ENCODE measurements at places on chromosomes 13 and 19. TPM values are rescaled to one million over a fixed set of nuclear protein-coding genes. Genes with fewer than 3 reads are reported as not detected.

ZNF835 gene
- not detected for total RNA-seq

CUL4A gene
- total RNA-seq, result 71.3 TPM

WDR62 gene
- total RNA-seq, result 2.4 TPM

ADM5 gene
- total RNA-seq, result 1.6 TPM

- H3K4me1 ChIP-seq, result peaks cover 9% of the 10 kb centered on the region
- no peaks in the 10 kb centered on the region for H3K36me3 ChIP-seq
- peak; percentile 47 for DNase-seq
- H3K27me3 ChIP-seq, result no peaks in the 10 kb centered on the region
These were observed at the start of gene NBEA for GRCh38 chr13:34941835-34942731. Gene NBEA (plus strand): TSS chr13:34942270. CDS start chr13:34942821, 551 bp downstream.

DNA sequence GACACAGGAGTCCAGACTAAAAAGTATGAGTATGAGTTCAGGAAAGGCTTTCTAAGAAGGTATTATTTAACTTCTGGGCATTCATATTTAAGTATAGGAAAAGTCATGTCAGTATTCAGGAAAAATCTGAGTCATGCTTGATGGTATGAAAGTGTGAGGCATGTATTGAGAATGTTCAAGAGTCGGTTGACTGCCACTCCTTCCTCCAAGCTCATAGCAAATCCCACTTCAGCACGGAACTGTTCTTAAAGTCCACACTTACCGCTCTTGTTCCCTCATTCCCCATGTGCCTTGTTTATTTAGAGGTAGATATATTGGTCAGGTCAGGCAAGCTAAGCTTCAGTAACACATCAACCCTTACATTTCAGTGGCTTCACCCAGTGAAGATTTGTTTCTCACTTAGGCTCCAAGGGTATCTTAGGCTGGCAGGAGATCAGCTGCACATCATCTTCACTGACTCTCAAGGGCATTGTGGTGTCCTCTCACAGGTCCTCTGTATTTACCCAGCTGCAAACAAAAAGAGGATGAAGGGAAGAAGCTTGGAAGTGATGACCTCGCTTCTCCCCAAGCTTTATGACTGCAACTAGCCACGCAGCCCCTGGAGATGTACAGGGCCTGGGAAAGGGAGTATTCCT lies 1189.2 kb downstream of the EFNB2 start:
- DNase-seq, result peak; percentile 92
- H3K4me1 ChIP-seq, result peaks cover 22% of the 10 kb centered on the region
- H3K4me3 ChIP-seq, result no peak overlapping the region
- no peaks in the 10 kb centered on the region for H3K27me3 ChIP-seq
- H3K36me3 ChIP-seq, result no peaks in the 10 kb centered on the region
- peak overlapping the region; percentile 85 for H3K27ac ChIP-seq

DNA sequence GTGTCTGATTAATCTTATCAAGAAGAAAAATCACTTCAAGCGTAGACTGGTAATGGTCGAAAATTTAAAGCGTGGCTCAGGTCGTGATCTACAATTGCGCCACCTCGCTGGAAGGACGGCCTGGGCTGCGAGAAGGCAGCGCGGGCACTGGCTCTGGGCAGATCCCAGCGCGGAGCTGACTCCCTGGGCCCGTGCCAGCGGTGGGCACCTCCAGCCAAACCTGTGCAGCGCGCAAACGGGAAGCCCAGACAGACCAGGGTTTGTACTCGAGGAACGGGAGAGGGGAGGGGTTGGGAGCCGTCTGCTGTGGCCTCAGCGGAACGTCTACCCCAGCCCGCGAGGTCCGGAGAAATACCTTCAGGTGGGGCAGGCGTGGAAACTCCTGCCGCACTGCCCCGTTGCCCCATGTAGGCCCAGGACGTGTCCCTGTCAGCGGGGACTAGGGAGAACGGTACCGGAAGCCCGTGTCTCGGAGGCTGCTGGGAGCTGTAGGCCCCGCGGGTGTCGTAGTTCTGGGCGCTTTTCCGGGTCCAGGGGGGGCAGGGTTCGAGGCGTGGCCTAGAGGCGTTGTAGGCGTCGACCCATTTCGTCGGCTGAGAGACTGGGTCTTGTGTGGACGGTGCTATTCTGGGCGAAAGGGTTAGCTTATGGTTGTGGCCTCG lies 21.1 kb downstream of the ZNF274 start:
- DNase-seq, result no peak
- H3K27ac ChIP-seq, result no peak overlapping the region
- no peaks in the 10 kb centered on the region for H3K4me1 ChIP-seq
- peaks cover 28% of the 10 kb centered on the region for H3K36me3 ChIP-seq
- H3K4me3 ChIP-seq, result no peak overlapping the region
- H3K27me3 ChIP-seq, result no peaks in the 10 kb centered on the region

DNA sequence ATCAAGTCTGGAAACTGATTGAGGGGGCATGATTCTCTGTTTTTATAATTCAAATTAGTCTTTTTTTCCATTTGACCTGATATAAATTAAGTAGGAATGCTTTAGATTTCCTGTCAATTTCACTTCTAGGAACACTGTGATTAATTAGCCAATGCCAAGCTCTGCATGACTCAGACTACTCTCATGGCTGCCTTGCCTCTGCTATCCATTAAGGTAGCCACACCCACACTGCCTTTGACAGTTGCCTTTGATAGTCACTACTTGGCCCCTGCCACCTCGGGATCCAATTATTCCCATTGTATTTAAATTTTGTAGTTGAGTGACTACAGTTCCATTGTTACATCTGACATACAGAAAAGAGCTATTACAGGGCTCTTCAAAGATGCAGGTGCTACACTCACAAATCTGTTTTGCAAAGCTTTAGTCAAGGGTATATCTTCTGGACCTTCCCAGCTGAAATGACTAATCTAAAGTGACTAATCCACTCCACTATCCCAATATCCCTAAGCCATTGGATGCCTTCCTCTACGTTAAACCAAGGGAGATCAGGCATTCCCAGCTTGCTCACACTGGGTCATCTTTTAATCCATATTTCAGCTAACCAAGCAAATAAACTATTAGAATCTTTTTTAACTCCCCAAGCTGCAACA lies 1193.1 kb upstream of the MIR17HG start:
- H3K4me3 ChIP-seq, result no peak overlapping the region
- peak; percentile 16 for DNase-seq
- no peaks in the 10 kb centered on the region for H3K27me3 ChIP-seq

GRCh38 chr13:79745081-79745480 lies 264.1 kb downstream of the NDFIP2 start:
- no peaks in the 10 kb centered on the region for H3K27me3 ChIP-seq
- DNase-seq, result no peak
- H3K4me1 ChIP-seq, result peaks cover 7% of the 10 kb centered on the region
- no peak overlapping the region for H3K27ac ChIP-seq

- no peak overlapping the region for H3K27ac ChIP-seq
- no peak overlapping the region for H3K4me3 ChIP-seq
- no peaks in the 10 kb centered on the region for H3K27me3 ChIP-seq
These were observed 300.4 kb downstream of the DLEU7 start for GRCh38 chr13:50543141-50543540.

- H3K27me3 ChIP-seq, result no peaks in the 10 kb centered on the region
- DNase-seq, result no peak
- H3K4me3 ChIP-seq, result no peak overlapping the region
- no peaks in the 10 kb centered on the region for H3K4me1 ChIP-seq
- H3K36me3 ChIP-seq, result no peaks in the 10 kb centered on the region
- no peak overlapping the region for H3K27ac ChIP-seq
These were observed 1.5 kb upstream of the MYO1F start for GRCh38 chr19:8578642-8579265.

DNA sequence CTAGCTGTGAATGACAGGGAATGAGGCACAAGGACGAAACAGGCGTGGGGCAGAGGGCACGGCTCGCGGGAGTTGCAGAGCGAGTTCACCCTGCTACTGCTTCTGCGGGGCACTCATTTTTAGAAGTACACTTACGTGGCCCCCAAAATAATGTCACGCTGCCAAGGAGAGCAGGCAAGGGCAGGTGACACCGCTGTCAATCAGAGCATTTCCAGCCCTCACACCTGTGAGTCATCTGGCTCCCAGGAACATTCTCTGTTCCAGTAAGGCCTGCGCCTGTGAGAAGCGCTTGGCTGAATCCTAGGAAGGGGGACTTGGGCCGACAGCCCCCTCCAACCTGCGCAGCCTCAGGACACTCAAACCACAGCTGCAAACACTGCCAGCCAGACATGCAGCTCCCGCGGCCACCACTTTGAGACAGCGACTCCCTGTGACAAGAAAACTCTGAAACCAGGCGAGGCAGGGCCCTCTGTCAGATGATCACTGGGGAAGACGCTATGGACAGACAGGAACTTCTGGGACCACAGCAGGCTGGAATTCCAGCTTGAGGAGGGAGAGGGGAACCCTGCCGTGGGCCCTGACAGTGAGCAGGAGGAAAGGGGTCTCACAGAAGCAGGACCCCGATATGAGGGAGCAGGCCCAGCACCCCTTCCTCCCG lies 12.7 kb downstream of the DOT1L start:
- no peaks in the 10 kb centered on the region for H3K36me3 ChIP-seq
- peaks cover 15% of the 10 kb centered on the region for H3K4me1 ChIP-seq
- H3K4me3 ChIP-seq, result no peak overlapping the region
- H3K27ac ChIP-seq, result no peak overlapping the region
- H3K27me3 ChIP-seq, result no peaks in the 10 kb centered on the region
- no peak for DNase-seq

GRCh38 chr13:52832313-52832712 lies 16.1 kb downstream of the PCDH8 start:
- no peak overlapping the region for H3K27ac ChIP-seq
- no peak for DNase-seq
- no peak overlapping the region for H3K4me3 ChIP-seq
- H3K4me1 ChIP-seq, result no peaks in the 10 kb centered on the region
- H3K27me3 ChIP-seq, result no peaks in the 10 kb centered on the region

DNA sequence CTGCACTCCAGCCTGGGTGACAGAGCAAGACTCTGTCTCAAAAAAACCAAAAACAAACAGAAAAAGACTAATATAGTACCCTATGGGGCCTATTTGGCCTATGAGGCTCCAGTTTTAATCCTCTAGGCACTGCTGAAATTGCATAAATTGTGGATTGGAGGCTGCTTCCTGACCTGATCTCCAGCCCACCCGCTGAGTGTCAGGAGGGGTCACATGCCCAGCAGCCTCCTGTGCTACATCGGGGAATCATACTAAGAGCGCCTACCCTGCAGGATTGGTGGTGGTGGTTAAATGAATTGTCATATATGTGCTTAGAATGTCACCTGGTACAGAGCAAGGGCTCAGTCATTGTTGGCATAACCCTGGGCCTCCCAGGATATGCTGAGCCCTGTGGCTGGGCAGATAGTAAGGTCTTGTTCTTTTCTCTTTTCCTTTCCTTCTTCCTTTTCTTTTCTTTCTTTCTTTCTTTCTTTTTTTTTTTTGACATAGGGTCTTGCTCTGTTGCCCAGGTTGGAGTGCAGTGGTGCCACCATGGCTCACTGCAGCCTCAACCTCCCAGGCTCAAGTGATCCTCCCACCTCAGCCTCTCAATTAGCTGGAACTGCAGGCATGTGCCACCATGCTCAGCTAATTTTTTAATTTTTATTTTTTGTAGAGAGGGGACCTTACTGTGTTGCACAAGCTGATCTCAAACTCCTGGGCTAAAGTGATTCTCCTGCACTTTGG lies 31.3 kb downstream of the LTBP4 start:
- peaks cover 16% of the 10 kb centered on the region for H3K4me1 ChIP-seq
- H3K27ac ChIP-seq, result peak overlapping the region; percentile 45
- H3K4me3 ChIP-seq, result no peak overlapping the region

DNA sequence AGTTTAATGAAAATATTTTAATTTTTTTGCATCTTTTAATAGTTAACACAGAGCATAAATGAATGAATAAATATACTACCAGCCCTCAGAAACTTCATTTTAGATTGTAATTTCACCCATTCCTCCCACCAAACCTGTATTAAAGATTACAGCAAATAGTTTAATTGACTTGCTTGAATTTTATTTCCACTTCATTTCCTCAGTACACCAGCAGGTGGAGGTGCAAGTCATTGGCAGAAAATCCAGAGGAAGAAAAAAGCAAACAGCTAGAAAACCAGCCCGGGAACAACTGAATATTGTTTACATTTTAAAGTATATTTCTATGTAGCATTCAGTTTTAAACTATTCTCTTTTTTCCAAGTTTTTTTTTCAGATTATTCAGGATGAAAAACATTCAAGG lies 177.8 kb downstream of the OLFM4 start:
- no peaks in the 10 kb centered on the region for H3K36me3 ChIP-seq
- H3K27me3 ChIP-seq, result no peaks in the 10 kb centered on the region
- no peak overlapping the region for H3K4me3 ChIP-seq
- DNase-seq, result no peak

DNA sequence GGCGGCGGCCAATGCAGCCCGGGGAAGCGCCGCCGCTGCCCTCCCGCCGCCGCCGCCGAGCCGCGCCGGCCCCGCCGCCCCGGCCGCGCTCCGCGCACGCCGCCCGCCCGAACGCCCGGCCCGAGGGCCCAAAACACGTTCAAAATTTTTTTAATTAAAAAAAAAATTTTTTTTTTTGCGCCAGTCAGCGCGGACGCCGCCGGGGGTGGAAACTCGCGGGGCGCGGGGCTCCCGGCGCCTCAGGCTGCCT lies 468 bp downstream of the HMGB1 start:
- H3K4me3 ChIP-seq, result peak overlapping the region; percentile 70
- peak overlapping the region; percentile 95 for H3K27ac ChIP-seq
- peaks cover 18% of the 10 kb centered on the region for H3K36me3 ChIP-seq
- H3K4me1 ChIP-seq, result peaks cover 23% of the 10 kb centered on the region
- no peaks in the 10 kb centered on the region for H3K27me3 ChIP-seq

DNA sequence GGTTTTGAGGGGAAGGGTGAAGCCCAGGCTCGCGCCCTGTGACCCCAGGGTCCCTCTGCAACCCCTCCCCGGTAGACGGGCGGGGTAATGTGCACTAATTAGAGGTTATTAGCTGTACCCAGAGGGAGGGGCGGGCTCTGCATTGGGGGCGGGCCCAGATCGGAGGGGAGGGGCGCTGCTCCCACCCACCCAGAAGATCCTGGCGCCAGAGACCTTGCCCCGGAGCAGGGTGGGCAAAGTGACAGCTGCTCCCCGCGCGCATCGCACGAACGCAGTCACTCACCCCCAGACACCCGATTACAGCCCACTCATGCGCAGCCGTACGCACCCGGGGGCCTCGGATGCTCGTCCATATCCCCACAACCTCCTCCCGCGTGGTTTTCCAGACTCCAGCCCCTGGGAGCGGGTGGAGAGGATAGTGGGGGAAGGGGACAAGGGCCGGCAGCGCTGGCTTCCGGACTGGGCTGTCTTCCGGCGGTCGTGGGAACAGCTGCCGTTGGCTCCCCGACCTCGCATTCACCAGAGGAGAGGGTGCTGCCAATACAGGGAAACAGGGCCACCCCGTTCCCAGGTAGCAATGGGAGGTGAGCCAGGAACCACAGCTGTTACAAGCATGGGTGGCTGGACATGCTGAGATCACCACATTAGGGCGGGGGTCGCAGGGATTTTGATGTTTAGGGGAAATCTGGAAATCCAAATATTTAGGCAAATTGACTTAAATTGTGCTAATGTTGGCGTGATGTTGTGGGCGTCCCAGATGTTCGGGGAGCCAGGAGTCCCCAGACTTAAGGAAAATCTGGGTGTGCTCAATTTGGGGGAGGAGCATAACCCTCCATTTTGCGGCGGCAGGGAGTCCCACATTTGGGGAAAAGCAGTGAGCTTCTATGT lies 2.9 kb upstream of the HOOK2 start:
- H3K36me3 ChIP-seq, result no peaks in the 10 kb centered on the region
- peak overlapping the region; percentile 89 for H3K27ac ChIP-seq
- no peaks in the 10 kb centered on the region for H3K27me3 ChIP-seq
- DNase-seq, result peak; percentile 72
- peaks cover 41% of the 10 kb centered on the region for H3K4me1 ChIP-seq

All from astrocyte (in vitro differentiated cells and primary cell).